ENCODE measurements at places on chromosomes 4 and X. TPM values are rescaled to one million over a fixed set of nuclear protein-coding genes. Genes with fewer than 3 reads are reported as not detected.
A peak's percentile ranks its signal among the peaks of the same experiment; 100 is the strongest.

- no peak for DNase-seq
Observed at GRCh38 chr4:104930298-104930697, 216.4 kb upstream of the TET2 start.

GRCh38 chrX:16870862-16871815 lies 977 bp upstream of the RBBP7 start:
- DNase-seq: no peak

DNA sequence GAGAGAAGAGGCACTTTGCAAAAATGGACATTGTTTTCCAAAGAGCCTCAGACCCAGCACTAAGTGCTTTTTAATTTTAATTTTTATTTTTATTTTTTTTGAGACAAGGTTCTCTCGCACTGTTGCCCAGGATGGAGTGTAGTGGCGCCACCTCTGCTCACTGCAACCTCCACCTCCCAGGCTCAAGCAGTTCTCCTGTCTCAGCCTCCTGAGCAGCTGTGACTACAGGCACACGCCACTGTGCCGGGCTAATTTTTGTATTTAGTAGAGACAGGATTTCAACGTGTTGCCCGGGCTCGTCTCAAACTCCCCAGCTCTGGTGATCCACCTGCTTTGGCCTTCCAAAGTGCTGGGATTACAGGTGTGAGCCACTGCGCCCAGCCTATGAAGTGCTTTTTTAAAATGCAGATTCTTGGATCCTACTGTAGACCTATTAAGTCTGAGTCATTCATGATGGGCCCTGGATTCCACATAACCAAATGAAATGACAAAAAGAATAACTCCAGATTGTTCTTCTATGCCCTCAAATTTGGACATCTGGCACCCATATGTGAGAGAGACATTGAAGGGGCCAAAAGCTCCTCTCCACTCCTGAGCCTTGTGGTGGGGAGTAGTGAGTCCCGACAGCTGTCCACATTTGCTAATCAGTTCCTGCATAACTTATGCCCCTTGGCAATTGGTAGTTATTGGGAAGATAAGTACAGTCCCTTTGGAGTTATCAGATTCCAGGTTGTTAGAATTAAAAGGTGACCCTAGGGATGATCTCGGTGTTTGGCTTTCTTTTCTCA lies 3.6 kb downstream of the NOCT start:
- no peak for DNase-seq

DNA sequence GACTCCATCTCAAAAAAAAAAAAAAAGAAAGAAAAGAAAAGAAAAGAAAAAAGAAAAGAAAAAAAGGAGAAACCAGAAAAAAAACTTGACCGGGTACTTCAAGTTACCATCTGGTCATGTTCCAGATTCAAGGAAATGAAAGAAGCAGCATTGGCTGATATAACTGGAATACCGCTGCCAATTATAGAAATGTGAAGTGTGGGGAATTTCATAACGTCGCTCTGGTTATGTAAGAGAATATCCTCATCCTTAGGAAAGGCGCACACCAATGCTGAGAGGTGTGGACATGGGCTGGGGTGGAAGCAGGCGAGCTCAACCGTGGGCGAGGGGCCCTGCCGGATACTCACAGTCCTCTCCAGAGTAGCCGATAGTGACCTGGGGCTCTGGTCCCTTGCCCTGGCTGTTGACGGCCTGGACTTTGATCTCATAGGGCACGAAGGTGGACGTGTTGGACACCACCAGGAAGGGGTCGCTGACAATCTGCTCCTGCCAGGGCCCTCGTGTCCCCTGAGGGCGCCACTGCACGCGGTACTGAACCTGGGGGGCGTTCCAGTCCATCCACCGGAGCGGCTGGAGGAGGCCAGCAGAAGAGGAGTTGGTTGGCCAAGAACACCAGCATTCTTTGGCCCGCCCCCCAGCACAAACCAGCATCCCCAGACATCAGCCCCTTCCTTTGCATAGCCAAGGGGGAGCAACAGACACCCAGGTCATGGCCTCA lies 19.5 kb downstream of the L1CAM start:
- no peak for DNase-seq

DNA sequence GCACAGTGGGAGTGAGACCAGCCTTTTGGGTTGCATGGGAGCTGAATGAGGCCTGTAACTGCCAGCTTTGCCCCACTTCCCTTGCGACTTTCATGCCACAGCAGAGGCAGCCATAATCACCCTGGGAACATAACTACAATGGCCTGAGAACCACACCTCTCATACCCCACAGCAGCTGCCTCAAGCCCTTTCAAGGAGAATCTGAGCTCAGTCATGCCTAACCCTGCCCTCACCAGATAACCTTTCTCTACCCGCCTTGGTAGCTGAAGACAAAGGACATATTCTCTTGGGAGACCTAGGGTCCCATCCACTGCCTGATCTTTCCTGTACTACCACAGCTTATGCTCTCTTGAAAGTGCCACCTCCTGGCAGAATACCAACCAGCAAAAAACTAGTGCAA lies 599.9 kb upstream of the IGFBP7 start:
- no peak for DNase-seq

Gene ATP10D
- 9.3 TPM for total RNA-seq

Gene AP1AR
- 13.4 TPM for total RNA-seq

DNA sequence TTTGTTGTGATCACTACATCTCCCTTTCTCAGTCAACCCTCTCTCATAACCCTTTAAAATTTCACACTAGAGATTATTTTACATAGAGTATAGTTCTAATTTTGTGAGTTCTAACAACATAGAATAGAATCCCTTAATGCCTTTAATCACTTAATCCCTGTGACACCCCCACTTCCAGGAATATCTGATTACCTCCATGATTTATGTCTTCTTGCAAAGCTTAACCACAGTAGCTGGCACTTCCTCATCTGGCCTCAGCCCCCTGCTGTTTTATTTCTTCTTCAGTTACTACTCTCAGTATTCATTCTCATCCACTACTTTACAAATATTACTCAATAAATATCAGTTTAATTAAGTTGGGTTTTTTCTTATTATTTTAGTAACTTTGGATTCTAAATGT lies 340.9 kb downstream of the CENPC start:
- no peak for DNase-seq

GRCh38 chr4:100833906-100834305 lies 316.1 kb upstream of the EMCN start:
- DNase-seq: no peak

DNA sequence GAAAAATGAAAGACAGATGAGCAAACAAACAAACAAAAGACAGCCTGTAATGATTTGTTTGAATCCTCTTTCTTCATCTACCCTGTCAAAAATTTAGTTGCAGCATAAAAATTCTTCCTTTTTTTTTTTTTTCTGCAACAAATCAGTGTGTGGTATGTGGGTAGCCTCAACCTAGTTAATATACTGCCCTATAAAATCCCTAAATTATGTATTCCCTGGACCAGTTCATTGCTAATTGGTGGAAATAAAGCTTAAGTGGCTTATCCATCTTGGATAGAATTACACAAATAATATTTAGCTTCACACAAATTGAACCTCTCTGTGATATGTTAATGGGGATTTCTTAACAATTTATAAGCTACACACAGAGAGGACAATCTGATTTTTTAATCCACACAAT lies 208.4 kb downstream of the NDST4 start:
- DNase-seq: no peak

Gene ITIH6
- not detected for total RNA-seq

- no peak for DNase-seq
Observed at GRCh38 chrX:22689290-22689689, 310.5 kb upstream of the DDX53 start.

Gene CXXC4
- 0.38 TPM for total RNA-seq

DNA sequence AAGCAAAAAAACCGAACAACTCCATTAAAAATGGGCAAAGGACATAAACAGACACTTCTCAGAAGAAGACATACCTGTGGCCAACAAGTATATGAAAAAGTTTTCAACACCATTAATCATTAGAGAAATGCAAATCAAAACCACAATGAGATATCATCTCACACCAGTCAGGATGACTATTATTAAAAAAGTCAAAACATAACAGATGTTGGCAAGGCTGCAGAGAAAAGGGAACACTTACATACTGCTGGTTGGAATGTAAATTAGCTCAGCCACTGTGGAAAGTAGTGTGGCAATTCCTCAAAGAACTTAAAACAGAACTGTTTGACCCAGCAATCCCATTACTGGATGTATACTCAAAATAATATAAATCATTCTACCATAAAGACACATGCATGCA lies 436.3 kb downstream of the KLHL13 start:
- no peak for DNase-seq

DNA sequence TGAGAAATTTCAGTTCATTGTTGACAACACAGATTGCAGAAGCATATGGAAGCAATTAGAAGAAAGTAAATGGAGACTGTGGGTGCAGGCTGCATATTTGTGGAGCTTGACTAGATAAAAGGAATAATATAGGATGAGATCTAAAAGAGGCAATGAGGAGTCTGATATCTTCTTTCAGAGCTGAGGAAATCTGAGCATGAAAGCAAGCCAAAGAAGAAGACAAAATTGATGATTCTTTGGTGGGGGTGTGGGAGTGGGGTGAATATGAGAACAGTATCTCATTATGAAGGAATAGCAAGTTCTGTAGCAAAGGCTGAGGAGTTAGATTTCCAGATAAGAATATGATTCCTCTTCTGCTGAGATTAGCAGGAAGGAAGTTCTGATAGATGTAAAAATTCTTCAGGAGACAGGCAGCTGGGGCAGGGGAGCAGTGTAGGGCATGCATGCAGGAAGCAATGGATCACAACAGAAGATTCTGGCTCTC lies 6.1 kb upstream of the PDHA2 start:
- no peak for DNase-seq

GRCh38 chr4:153131596-153131995 lies 72.6 kb upstream of the TRIM2 start:
- DNase-seq: no peak

GRCh38 chr4:125316791-125317524 lies 2.2 kb downstream of the FAT4 start:
- DNase-seq: peak; percentile 52

Gene CSAG2
- total RNA-seq: not detected

DNA sequence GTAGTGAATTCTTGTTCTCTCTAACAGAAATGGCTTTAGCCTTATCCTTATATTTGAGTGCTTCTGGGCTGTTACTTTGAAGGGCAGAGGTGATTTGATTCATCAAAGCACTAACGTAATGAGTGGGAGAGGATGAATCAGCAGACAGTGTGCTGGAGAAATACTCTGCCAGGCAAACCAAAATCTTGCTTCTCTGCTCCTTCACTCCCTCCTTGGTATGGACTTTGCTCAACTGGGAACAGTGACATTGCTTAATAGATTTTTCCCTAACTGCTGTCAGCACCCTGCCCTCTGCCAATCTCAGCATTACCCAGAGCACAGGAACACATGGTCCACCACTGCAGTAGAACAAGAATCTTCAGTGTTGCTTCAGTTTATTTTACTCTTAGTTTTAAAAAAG lies 56.0 kb downstream of the PDLIM5 start:
- DNase-seq: peak; percentile 64

Gene SH3BP2
- 59.8 TPM for total RNA-seq

GRCh38 chr4:98939892-98940298 lies 11.0 kb upstream of the EIF4E start:
- no peak for DNase-seq

Gene CT45A3
- total RNA-seq: not detected

Gene PCSK1N
- total RNA-seq: 0.23 TPM

Gene TEX11
- total RNA-seq: not detected

DNA sequence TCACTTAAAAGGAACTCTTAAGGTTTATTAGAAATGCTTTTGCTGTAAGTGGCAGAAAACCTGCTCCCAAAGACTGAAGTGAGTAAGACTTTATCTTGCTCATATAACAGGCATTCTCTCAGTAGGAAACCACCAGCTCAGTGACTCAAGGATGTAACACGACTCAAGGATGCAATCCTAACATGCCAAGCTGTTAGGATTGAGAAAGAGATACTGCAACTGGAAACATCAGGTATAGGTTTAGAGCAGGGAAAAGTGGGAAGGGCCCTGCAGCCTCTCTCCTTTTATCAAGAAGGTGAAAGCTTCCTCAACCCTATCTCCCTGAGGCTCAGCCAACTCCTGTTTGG lies 11.9 kb upstream of the SLC9A7 start:
- no peak for DNase-seq

DNA sequence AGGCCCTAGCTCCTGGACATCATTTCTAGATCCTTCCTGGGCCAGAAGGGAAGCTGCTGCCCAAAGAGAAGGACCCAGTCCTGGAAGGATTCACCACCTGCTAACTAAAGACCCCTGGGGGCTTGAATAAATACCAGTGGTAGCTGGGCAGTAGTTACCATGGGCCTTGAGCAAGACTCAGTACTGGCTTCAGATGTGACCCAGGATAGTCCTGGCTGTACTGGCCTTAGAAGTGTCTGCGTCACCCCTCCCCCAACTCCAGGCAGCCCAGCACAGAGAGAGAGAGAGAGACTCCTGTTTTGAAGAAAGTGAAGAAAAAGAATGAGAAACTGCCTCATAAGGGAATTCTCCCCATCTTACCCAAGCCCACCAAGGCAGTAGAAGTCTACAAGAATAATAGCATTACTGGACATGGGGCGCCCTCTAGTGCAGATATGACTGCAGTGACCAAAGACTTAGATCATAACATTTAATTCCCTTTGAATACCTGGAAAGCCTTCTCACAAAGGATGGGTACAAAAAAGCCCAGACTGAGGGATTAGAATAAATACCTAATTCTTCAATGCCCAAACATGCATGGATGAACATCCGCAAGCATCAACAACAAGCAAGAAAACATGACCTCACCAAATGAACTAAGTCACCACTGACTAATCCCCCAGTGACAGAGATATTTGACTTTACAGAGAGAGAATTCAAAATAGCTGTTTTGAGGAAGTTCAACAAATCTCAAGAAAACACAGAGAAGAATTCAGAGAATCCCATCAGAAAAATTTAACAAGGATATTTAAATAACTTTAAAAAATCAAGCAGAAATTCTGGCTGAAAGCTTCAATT lies 171.8 kb downstream of the HNRNPD start:
- no peak for DNase-seq

- DNase-seq: peak; percentile 57
Observed at GRCh38 chrX:55488006-55488592, 1.5 kb downstream of the USP51 start.

- no peak for DNase-seq
Observed at GRCh38 chrX:15874672-15875071, 20.1 kb upstream of the AP1S2 start.

DNA sequence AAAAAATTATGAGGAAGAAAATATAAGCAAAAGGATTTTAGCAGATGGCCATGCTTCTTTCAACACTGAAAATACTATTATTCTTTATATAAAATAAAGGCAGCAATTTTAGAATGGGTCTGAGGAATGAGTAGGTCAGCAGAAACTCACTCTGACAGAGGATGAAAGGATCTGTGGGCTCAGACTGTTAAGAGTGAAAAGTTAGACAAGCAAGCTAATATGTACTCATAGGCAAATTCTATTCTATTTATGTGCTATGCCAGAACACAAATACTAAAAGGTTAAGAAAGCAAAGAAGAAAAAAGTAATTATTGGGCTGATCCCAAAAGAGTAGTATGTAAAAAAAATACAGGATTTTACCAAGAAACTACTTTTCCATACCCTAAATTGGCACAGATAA lies 13.9 kb downstream of the LCORL start:
- no peak for DNase-seq

GRCh38 chr4:80091688-80092087 lies 18.7 kb upstream of the ANTXR2 start:
- DNase-seq: no peak

GRCh38 chr4:52912608-52913007 lies 50.5 kb downstream of the RASL11B start:
- no peak for DNase-seq

Gene CLCN5
- total RNA-seq: 24.8 TPM
